ELF-1 (cell line): ENCODE measurements at places on chromosomes 7 and 10.

GRCh38 chr7:7119729-7120128, 62.6 kb upstream of the C1GALT1 start:
- DNase-seq = no peak

- DNase-seq = no peak
These were observed 56.3 kb upstream of the CAMK2B start for GRCh38 chr7:44381494-44382220.

- DNase-seq = no peak
These were observed 43.5 kb downstream of the PDLIM1 start for GRCh38 chr10:95247200-95247880.

DNA sequence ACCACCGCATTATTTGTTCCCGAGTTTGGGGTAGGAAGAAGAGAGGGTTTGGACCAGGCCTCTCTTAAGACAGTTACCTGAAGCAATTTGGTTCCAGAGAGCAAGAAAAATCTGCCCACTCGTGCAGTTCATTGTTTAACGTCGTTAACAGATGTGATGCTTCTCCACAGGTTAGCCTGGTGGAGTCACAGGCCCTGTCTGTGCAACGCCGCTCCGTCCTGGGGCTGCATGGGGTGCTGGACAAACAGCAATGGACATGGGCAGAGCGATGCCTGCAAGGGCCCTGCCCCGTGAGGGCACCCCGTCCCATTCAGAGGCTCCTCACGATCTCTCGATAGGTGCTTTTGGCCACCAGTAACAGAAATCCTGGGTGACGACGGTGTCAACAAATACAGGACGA, 9.7 kb downstream of the FOXL3 start:
- no peak for DNase-seq

DNA sequence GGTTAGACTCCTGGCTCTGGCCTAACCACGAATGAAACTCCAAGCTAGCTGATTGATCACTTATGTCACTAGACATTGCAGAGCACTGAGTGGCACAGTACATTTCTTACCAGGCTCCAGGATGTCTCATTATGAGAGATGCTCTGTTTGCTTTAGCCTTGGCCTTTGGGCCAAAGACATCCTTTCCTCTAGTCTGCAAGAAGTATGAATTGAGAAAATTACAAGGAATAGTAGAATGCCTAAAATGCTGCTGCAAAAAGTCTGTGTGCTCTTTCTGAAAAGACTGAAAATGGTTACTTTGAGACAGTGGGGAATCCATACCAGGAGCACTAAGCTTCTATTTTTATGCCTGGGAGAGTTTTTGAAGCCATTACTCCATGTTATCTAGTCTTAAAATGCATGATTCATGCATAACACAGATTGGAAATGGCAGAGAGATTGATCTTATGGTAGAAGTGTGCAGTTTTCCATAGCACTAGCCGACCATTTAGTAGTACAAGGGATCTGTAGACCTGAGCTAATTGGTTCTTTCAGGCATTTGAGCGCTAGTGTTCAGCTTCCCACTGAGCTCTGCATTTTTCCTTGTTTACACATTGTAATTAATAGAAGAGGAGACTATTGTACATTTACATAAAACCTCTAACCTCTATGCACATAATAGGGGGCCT, 303.8 kb downstream of the PRKG1 start:
- DNase-seq = no peak

GRCh38 chr10:62631241-62631640, 173.3 kb upstream of the ADO start:
- no peak for DNase-seq
